ENCODE measurements at places on chromosomes 1 and 21. TPM values are rescaled to one million over a fixed set of nuclear protein-coding genes. Genes with fewer than 3 reads are reported as not detected.

DNA sequence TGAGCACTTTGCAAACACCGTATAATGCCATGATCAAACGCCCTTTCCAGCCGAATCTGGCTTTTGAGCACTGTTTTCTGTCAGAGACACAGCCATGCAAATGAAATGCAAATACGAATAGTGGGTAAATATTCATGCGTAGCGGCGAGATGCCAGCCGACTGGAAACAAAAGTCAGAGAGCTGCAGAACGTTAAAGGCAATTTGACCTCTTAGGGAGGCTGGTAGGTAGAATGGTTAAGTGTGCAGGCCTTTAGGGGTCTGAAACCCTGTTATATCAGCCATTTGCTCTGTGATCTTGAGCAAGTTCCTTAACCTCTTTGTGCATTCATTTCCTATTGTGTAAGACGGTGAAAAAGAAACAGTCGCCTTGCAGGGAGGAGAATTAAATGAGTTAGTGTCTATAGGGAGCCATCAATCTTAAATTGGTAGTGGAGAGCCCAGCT, 6.5 kb upstream of the SDHB start:
- H3K4me1 ChIP-seq, result peaks cover 9% of the 10 kb centered on the region
- peaks cover 17% of the 10 kb centered on the region for H3K27me3 ChIP-seq
- no peaks in the 10 kb centered on the region for H3K36me3 ChIP-seq
- H3K4me3 ChIP-seq, result no peak overlapping the region

The INKA2 gene
- 3.3 TPM for total RNA-seq

GRCh38 chr21:33985117-33986050, 69.8 kb upstream of the ATP5PO start:
- no peak overlapping the region for H3K27ac ChIP-seq
- peaks cover 7% of the 10 kb centered on the region for H3K4me1 ChIP-seq
- no peak for DNase-seq
- H3K27me3 ChIP-seq, result peaks cover 5% of the 10 kb centered on the region
- peaks cover 5% of the 10 kb centered on the region for H3K36me3 ChIP-seq
- no peak overlapping the region for H3K4me3 ChIP-seq

The CYP2J2 gene
- total RNA-seq, result not detected

The NEXN gene
- total RNA-seq, result 51.4 TPM

The C1orf226 gene
- 0.43 TPM for total RNA-seq

DNA sequence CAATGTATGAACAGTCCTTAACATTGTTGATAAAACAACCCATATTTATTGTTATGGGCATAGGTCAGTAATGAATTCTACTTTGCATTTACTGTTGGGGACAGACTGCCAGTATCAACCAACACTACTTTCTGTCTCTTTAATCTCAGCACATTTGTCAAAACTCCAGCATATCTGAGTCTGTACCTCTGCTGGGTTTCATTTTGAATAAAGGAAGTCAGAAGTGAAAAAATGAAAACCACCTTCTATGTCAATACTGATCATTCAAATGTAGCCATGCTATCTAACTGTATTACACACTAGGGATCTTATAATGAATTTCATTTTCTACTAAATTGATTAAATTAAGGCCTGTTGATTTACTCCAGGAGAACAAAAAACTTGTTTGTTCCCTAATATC, 24.2 kb upstream of the CXADR start:
- H3K4me3 ChIP-seq, result no peak overlapping the region
- H3K4me1 ChIP-seq, result peaks cover 25% of the 10 kb centered on the region
- DNase-seq, result no peak
- H3K27ac ChIP-seq, result no peak overlapping the region
- H3K27me3 ChIP-seq, result no peaks in the 10 kb centered on the region

The GJA5 gene
- total RNA-seq, result 17.6 TPM

DNA sequence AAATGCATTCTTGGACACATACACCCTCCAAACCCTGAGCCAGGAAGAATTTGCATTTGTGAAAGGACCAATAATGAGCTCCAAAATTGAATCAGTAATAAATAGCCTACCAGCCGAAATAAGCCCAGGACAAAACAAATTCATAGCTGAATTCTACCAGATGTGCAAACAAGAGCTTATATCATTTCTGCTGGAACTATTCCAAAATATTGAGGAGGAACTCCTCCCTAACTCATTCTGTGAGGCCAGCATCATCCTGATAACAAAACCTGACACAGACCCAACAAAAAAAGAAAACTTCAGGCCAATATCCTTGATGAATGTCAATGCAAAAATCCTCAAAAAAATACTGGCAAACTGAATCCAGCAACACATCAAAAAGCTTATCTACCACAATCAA, 6.7 kb downstream of the SPRR2E start:
- H3K4me3 ChIP-seq, result no peak overlapping the region
- DNase-seq, result no peak
- no peaks in the 10 kb centered on the region for H3K4me1 ChIP-seq
- H3K27ac ChIP-seq, result no peak overlapping the region

- no peak overlapping the region for H3K27ac ChIP-seq
- DNase-seq, result no peak
- no peaks in the 10 kb centered on the region for H3K4me1 ChIP-seq
Measured at GRCh38 chr1:166418344-166418933, 251.6 kb upstream of the FAM78B start.

DNA sequence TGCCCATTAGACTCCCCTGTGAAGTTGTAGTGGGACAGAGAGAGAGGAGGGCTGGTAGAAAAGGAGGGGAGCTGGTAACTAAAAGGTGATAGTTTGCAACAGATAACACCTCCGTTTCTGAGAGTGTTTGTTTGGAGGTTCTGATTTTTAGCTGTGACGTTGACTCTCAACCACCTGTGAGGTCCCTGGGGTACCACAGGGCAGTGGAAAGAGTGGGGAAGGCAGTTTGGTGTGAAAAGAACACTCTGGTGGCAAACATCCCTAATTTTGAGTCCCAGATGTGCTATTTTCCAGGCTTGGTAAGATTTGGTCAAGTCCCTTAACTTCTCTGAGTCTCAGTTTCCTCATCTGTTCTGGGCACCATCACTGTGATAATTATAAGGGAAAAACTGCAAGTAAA, 29.3 kb downstream of the RAB3B start:
- no peaks in the 10 kb centered on the region for H3K27me3 ChIP-seq
- DNase-seq, result no peak
- peaks cover 38% of the 10 kb centered on the region for H3K36me3 ChIP-seq
- no peak overlapping the region for H3K4me3 ChIP-seq

The IGFN1 gene
- not detected for total RNA-seq

The CACNA1E gene
- total RNA-seq, result not detected

DNA sequence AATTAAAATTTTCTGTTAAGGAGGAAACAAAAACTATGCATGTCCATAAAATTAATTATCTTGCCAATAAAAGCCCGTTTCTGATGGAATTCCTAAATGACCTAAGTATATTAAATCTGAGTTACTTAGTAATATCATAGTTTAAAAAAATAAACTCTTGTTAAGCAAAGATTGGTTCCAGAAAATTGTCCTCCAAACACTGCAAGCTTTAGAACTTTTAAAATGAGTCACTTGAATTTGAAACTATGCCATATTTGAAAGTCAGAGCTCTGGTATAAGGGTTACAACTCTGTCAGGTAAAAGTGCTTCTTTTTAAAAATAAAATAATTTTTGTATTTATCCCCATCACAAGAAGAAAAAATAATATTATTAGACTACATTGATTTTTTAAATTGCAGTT, 409.5 kb downstream of the PLPP3 start:
- no peaks in the 10 kb centered on the region for H3K36me3 ChIP-seq
- H3K27me3 ChIP-seq, result no peaks in the 10 kb centered on the region
- no peaks in the 10 kb centered on the region for H3K4me1 ChIP-seq
- no peak for DNase-seq

DNA sequence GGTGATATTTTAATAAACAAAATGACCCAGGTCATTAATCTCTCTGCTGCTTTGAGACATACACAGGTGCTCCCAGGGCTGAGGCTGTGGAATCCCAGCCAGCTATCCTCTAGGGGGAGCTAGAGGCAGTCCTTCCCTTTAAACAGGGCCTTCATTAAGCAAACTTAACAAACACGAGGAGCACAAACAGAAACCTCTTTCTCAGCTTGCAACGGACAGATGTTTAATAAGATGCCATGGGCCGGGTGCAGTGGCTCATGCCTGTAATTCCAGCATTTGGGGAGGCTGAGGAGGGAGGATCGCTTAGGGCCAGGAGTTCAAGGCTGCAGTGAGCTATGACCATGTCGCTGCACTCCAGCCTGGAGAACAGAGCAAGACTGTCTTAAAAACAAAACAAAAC, 106.7 kb downstream of the HIVEP3 start:
- peak overlapping the region; percentile 78 for H3K4me3 ChIP-seq
- no peaks in the 10 kb centered on the region for H3K36me3 ChIP-seq
- peak; percentile 52 for DNase-seq
- H3K27me3 ChIP-seq, result no peaks in the 10 kb centered on the region

- peak; percentile 45 for DNase-seq
- H3K36me3 ChIP-seq, result no peaks in the 10 kb centered on the region
- H3K27ac ChIP-seq, result peak overlapping the region; percentile 12
- H3K4me3 ChIP-seq, result no peak overlapping the region
Measured at GRCh38 chr1:203202431-203203245, 16.1 kb upstream of the CHI3L1 start.

- no peak for DNase-seq
- no peak overlapping the region for H3K4me3 ChIP-seq
- H3K27ac ChIP-seq, result no peak overlapping the region
- H3K36me3 ChIP-seq, result no peaks in the 10 kb centered on the region
Measured at GRCh38 chr1:47660622-47661021, 222.8 kb downstream of the FOXD2 start.

The KRTAP7-1 gene
- not detected for total RNA-seq

The TRIM46 gene
- total RNA-seq, result 6.9 TPM

- H3K36me3 ChIP-seq, result peaks cover 4% of the 10 kb centered on the region
- peaks cover 22% of the 10 kb centered on the region for H3K4me1 ChIP-seq
- H3K27ac ChIP-seq, result no peak overlapping the region
- H3K4me3 ChIP-seq, result no peak overlapping the region
Measured at GRCh38 chr1:17883136-17883535, 128.0 kb downstream of the ACTL8 start.

Data from HFFc6 (cell line).